ELR (cell line): ENCODE measurements at places on chromosomes 4 and X.

DNA sequence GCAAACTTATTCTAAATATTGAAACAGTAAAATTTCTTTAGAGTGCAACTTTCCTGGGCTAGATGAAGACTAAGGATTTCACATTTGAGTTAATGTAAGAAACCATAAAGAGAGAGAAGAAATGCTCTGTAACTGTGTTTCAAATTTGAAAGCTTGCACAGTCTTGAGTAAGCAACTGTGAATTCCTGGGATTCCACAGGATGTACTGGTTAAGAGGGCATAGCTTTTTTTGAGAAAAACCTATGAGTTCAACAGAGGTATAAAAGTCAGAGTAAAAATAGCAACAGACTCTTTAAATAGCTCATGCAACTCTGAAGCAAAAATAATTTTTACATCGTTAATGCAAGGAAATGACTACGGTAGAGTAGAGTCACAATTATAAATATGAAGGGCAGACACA lies 25.5 kb downstream of the ZNF330 start:
- DNase-seq, result peak; percentile 59

- no peak for DNase-seq
These were observed 70.1 kb upstream of the HCCS start for GRCh38 chrX:11040996-11041395.

- peak; percentile 54 for DNase-seq
These were observed 7.7 kb downstream of the GAK start for GRCh38 chr4:924107-925096.

- DNase-seq, result peak; percentile 37
These were observed 552.7 kb downstream of the ZNF674 start for GRCh38 chrX:45992402-45993123.

DNA sequence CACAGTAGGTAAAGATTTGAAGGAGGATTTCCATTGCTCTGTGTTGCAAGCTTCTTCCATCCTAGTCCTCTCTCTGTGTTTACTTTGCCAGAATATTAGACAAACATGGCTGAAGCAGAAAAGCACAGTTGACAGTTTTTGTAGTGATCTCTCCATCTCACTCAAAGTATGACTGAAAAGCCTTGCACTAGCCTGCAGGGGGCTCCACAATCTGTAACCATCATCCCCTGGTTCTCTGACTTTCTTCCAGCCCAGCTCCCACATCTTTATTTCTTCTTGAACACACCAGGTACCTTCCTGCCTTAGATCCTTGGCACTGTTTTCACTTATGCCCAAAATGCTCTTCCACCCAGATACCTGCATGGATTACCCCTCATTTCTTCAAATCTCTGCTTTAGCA lies 34.1 kb upstream of the HHIP start:
- peak; percentile 47 for DNase-seq

DNA sequence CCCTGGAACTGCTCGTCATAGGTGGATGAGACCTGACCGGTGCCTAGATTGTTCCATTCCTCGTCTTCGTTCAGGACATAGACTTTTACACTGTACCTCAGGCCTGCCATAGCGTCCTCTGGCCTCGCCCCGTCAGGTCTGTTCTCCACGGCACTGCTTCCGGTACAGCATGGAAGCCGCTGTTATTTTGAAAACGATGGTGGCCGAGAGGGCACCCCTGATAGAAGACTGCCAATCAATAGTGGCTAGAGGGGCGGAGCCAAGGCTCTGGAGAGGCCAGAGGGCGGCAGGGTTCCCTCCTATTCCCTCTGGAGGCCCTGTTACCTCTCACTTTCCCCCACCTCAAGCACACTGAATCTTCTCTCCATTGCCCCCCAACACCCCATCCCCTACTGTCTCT lies at the start of gene PPP4R3C:
PPP4R3C (minus strand) TSS at position 155 of the 400 bp plus-strand sequence; CDS start at position 110, 45 bp downstream.
- no peak for DNase-seq

- DNase-seq, result peak; percentile 16
These were observed 138.4 kb upstream of the HHIP start for GRCh38 chr4:144507311-144508101.

GRCh38 chrX:144259054-144259453 lies 375.2 kb downstream of the UBE2NL start:
- no peak for DNase-seq

- DNase-seq, result no peak
These were observed 55.8 kb upstream of the ENPP6 start for GRCh38 chr4:184273166-184274147.

- DNase-seq, result peak; percentile 69
These were observed 41.1 kb downstream of the IL13RA2 start for GRCh38 chrX:114976292-114976691.

- DNase-seq, result peak; percentile 53
These were observed 251.4 kb upstream of the DDX53 start for GRCh38 chrX:22748093-22748999.

- no peak for DNase-seq
These were observed 159.9 kb downstream of the AASDH start for GRCh38 chr4:56227301-56227835.

DNA sequence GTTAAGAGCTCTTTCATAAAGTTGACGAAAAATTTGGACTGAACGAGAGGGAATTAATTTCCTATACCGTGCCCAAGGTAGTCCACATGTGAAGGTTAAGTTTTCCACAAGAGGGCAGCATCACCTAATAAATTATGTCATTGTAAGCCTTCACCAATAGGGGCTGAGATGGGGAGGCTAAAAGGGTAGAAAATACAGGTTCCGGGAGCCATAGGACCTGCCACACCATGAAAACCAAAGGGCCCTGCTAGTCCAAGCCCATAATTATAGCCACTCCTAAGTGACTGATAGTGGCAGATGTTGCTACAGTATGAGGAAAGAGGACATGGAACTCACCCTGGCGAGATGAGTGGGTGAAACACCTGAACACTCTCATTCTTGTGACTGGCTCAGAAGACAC lies 122.2 kb downstream of the SHROOM4 start:
- DNase-seq, result peak; percentile 29

DNA sequence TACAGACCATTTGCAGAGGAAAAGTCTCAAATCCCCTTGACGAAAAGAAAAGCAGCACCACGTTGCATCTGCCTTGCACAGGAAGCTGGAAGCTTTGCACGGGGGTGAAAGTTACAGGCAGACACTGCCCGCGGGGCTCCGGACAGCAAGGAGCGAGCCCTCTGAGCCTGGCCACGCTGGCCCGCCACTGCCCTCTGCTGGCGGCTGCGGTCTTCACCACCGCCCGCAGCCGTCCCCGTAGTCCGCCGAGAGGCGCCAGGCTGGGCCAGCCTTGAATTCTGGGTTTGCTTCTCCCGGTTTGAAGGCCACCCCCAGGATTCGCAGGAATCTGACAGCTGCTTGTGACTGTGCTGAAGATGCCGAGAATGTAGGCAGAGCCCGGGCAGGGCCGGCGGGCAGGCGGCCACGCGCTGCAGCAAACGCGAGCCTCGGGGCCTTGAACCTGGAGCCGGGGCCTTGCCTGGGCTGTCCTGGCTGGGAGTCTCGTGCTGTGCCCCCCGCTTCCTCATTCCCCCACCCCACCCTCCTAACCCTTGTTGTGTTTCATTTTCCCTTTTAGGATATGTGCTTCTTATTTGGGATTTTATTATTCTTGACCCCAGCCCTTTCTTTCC lies 49.2 kb downstream of the ENPP6 start:
- DNase-seq, result peak; percentile 64

DNA sequence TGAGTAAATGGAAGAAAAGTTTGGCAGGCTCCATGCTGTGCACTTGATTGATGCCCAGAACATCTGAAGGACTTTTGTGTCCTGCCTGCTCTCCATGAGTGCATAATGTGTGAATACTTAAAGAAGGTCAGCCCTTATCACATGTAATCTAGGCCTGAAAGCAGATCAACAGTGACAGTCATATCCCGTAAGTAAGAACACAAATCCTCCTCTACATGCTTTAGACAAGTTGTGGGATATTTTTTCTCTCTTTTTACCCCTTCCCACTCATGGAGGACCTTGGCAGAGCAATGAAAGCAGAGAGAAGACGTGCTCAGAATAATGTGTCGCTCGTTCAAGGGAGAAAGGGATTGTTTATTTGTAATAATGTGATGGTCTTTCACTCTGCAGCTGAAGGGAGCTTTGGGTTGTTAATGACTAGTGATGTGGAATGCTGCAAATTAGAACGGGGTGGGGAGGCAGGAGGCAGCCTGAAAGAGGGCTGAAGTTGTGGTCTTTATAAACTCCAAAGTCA lies 286.6 kb downstream of the BMPR1B start:
- DNase-seq, result no peak

GRCh38 chrX:63657821-63658220 lies 127.2 kb downstream of the ARHGEF9 start:
- DNase-seq, result peak; percentile 78

- no peak for DNase-seq
These were observed 18.0 kb downstream of the RUFY3 start for GRCh38 chr4:70739496-70740337.

DNA sequence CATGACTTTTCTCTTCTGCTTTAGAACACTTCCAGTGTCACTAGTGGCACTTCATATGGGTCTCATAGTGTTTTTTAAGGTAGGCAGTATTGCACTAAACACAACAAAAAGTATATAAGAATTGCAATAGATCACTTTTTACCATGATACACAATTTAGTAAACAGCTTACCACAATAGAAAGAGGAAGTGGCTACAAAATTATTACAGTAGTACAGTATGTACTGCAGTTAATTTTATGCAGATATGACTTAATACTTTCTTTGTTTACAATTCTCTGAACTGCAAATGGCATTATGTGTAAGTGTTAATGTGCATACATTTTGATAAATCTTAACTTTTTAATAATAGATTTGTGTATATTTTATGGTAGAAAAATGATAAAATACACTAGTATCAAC lies 157.3 kb downstream of the RRAGB start:
- no peak for DNase-seq

DNA sequence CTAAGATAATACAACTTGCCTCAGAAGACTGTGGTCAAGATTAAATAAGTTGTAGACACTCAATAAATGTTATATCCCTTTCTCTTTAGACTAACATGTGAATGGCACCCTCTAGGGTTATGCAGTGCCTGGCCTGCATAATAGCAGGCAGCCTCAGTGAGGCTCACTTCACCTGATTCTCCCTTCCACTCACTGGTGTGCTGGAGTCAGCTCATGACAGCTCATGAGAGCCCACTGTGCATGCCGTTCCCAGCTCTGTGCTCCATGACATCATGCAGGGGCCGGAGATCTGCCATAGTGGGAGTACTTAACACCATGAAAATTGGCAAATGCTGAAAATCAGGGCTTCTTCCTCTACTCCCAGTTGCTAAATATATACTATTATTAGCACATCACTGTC lies 64.5 kb downstream of the TEC start:
- DNase-seq, result no peak

- DNase-seq, result peak; percentile 57
These were observed 93.6 kb upstream of the CPEB2 start for GRCh38 chr4:14908635-14909034.

- DNase-seq, result peak; percentile 40
These were observed 122.4 kb downstream of the RASL11B start for GRCh38 chr4:52984462-52984881.

GRCh38 chr4:119678761-119679160 lies 50.2 kb upstream of the PDE5A start:
- DNase-seq, result peak; percentile 47

DNA sequence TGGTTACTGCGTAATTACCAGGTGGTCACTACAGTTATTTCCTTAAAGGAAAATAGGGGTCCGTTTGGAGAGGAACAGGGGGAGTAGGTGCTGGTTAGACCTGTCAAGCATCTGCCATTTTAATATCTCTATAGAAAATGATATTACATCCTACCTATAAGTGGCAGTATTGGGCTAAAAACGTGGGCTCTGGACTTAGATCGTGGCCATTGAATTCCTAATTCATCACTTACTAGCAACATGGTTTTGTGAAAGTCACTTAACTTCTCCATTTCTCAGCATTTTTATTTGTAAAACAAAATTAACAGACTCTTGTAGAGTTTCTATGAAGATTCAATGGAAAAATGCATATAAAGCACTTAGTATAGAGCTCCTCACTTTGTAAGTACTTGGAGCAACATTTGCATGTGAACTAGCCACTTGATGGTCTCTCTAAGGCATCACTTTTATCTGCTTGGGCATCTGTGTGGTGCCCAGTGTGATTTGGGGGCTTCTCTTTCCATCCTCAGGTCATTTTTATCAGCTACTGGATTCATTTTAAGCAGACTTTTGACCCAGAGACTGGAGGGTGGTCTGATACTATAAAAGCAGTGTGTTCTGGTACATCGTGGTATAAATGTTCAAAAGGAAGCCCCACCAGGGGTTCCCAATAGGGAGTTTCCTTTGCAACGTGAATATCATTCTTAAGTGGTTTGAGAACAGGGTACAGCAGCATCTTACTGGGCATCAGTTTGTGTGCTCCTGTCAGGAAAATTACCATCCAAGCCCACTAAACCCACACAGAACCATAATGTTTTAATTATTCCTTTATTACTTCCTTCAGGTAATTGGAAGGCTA lies 42.7 kb upstream of the RASSF6 start:
- peak; percentile 83 for DNase-seq

- peak; percentile 43 for DNase-seq
These were observed 24.1 kb upstream of the PBDC1 start for GRCh38 chrX:76148753-76149152.

DNA sequence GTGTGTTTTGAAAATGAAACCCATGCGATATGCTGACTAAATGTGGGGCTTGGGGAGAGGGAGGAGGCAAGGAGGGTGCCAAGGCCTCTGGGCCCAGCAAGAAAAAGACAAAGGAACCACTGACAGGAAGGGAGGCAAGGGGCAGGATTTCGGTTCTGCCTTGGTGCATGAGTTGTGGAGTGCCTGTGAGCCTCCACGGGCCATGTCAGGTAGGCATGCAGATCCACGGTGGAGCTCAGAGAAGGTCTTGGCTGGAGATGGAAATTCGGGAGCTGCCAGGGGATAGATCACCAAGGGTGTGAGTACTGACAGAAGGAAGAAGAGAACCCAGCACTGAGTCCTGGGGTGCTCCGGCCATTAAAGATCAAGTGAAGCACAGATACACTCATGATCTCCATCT lies 4.1 kb downstream of the EVC2 start:
- DNase-seq, result no peak

- DNase-seq, result peak; percentile 52
These were observed 2.5 kb upstream of the PLP1 start for GRCh38 chrX:103774070-103774642.

GRCh38 chr4:33722800-33723516 lies 2521.4 kb downstream of the ARAP2 start:
- DNase-seq, result peak; percentile 57

GRCh38 chrX:136812286-136812685 lies 31.6 kb upstream of the ARHGEF6 start:
- DNase-seq, result no peak

GRCh38 chr4:150217808-150218207 lies 139.6 kb downstream of the DCLK2 start:
- no peak for DNase-seq

DNA sequence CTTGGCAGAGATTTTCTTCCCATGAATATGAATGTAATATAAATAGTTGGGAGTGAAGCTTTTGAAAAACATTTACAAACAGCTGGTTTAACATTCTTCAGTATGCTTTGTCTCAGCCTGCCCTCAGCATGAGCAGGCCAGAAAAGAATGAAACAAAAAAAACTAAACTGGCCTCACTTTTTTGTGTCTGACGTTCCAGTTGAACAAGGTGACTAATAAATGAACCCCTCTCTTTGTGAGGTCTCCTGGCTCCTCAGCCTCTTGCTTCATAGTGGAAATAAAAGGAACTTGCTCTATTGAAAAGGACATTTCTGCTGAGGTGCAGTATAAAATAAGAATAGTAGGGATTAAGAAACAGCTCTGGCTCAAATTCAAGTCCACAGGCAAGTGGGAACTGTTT lies 9.4 kb downstream of the CHST7 start:
- peak; percentile 84 for DNase-seq

GRCh38 chr4:177726111-177726510 lies 283.9 kb upstream of the AGA start:
- DNase-seq, result peak; percentile 61
